Stimulated activated CD4-positive, alpha-beta T cell treated with anti-CD3 and anti-CD28 coated beads, Interleukin-1b, Interleukin-23, amount 100 ng/mL, for 1 hour (primary cell): ENCODE measurements at places on chromosomes 6 and 20.

DNA sequence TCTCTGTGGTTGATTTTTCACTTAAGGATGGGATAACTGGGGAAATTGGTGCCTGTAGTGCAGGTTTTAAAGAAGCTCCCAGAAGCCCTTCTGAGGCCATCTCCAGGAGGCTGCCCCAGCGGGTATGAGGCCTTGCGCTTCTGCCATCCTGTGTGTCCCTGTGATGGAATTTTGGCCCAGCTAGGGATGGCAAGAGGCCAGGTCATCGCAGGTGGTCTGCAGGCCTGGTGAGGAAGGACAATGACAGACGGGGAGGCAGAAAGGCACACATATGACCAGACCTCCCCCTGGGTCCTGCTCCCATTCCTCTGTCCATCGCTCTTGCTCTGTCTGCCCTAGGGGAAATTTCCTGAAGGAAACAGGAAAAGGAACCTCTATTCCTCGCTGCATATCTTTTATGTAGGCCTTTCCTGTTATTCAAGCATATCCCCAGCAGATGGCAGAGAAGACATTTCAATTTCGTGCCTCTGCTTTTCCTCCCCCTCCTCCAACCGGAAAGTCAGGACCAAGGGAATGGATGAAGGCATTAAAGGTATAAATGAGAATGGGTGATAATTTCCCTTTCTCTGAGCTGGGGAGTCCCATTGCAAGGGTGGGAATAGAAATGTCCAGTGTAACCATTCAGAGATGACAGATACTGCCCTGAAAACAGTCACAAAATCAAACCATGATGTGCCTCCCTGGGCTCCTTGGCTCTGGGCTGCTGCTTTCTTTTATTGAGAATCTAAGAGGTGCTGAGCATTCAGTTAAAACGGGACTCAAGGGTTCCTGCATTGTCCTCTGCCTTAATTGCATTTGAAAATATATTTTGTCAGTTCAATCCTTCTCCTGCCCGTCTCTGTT lies 17.6 kb upstream of the HLA-F start:
- DNase-seq: no peak

DNA sequence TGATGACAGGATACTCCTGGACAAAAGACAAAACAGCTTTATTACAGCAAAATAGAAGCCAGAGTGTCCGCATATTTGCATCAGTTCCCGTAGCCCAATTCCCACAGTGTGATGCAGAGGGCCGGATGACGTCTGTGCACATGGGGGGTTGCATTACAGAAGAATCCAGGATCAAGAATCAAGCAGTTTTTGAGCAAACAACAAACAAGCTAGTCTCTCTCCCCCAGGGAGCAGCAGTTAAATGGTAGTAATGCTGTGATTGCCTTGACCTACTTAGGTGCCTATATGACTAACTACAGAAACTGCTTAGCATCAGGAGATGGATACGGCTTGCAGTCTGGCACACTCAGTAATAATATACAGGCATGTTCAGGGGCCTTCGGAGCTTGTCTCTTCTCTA lies 3.2 kb upstream of the SDHAF4 start:
- DNase-seq: no peak

DNA sequence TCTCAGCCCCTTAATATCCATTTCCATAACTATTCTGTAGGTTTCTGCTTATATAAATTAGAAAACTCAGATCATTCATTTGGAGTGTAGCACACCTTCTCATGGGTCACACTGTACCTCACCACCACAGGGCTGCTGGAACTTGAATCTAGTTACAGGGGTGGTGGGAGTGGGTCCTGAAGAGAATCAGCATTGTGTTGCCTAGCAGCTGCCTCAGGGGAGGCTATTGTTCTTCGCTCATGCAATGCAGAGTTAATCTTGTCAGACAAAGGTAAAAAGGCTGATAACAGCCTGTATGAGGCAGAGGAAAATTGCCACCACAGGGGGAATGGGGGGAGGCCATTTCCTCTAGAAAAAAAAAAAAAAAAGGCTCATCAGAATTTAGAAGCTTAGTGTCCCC lies 496.0 kb upstream of the ADGRB3 start:
- no peak for DNase-seq

- DNase-seq: no peak
These were observed 3.1 kb downstream of the ARMC12 start for GRCh38 chr6:35739645-35740524.

DNA sequence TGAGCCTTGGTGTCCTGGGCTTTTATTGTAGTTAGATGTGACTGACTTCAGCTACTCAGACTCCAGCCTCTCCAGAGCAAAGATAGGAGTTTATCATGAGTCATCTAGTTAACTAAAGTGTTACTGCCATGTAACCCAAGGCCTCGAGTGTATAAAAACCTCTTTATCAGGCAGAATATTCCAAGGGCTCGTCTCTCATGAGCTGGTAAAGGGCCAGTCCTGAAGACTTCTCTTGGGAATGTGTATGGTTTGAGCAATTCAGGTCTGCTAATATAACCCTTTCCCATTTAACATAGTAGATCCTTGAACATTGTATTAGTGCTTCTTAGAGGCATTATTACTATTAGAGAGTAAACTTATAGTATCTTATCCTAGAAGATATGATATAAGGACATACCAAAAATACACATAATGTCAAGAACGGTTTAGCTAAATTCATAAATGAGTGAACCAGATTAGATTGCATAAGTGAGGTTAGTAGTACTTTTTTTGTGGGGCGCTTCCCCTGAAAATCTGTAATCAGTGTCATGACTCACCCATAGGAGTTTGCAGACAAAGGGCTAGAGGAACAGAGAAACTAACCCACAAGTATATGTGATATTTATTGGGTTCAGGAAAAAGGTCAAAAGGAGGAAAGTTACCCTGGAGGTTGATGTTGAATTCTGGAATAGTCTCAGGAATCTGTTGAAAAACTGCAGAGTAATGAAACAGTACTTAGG lies 16.0 kb downstream of the DSE start:
- DNase-seq: no peak

- DNase-seq: no peak
These were observed 7.2 kb upstream of the PLEKHG1 start for GRCh38 chr6:150592377-150592995.

GRCh38 chr6:85390105-85390728 lies 59.7 kb upstream of the NT5E start:
- DNase-seq: no peak
